ENCODE measurements at places on chromosomes 11 and 22.
A peak's percentile ranks its signal among the peaks of the same experiment; 100 is the strongest.

- peak; percentile 73 for DNase-seq
Observed at GRCh38 chr11:45856044-45856468, 8.8 kb downstream of the CRY2 start.

- DNase-seq, result no peak
Observed at GRCh38 chr22:21455334-21456089, 11.7 kb upstream of the TMEM191C start.

DNA sequence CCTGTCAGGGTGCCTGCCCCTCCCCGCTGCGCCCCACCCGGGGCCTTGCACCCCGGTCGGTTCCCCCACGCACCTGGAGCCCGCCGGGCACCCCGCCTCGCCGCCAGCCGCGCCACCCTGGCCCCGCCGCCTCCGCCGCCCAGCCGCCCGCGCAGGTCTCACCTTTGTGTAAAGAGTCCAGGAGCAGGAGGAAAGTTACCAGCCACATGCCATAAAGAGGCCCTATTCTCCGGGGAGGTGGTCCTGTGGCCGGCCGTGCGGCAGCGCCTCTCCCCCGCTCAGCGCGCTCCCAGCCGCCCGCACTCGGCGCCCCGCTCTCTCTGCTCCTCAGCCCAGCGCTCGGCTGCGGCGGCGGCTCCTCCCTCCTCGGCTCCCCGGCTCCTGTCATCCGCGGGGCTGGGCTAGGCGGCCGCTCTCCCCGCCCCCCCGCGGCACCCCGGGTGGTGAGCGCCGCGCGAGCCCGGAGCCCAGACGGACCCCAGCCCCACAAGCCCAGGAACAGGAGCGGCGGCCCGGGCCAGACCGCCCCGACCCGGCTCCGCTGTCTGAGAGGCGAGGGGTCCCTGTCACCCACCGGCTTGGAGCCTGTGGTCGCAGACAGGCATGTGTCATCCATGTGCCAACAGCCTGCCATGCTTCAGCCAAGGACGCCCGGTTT lies at the start of gene DSCAML1:
TSS of gene DSCAML1 (minus strand) at position 345 of the 658 bp plus-strand sequence. CDS start at position 208, 137 bp downstream.
- DNase-seq, result no peak

- no peak for DNase-seq
Observed at GRCh38 chr11:108534274-108534882, 36.2 kb upstream of the POGLUT3 start.

DNA sequence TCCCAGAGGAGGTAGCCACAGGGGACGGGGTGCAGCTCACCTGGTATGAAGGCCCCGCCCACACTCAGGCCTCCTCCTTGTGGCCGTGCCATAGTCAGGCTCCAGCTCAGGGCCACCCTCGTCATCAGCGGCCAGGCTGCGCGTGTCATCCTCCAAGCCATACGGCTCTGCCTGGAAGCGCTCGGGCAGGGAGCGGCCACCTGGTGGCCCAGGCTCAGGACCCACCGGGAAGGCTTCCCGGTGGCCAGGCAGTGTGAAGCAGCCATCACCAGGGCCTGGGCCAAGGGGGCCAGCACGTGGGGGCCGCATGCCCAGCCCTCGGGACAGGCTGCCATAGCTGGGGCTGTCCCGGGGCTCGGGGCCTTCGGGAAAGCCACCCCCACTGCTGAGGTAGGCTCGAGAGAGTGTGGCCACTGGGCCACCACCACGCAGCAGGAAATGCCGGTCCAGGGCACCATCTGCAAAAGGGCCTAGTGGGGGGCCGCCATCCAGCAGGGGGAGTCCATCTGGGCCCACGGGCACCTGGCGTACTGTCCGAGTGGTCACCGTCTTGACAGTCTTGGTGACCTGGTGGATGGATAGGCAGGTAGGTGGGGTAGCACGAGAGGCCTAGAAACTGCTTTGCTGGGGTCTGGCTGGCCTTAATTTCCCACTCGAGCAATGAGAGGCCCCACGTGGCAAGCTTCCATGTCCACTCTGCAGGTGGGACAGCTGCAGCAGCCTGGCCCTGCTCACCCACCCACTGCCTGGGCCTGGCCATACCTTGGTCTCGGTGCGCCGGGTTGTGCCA lies 35.3 kb downstream of the ARVCF start:
- no peak for DNase-seq

GRCh38 chr11:86814775-86815174 lies 14.4 kb downstream of the PRSS23 start:
- no peak for DNase-seq

- DNase-seq, result no peak
Observed at GRCh38 chr11:110198031-110198729, 98.2 kb downstream of the RDX start.

- no peak for DNase-seq
Observed at GRCh38 chr22:48018346-48018745, 1255.9 kb downstream of the TBC1D22A start.

- DNase-seq, result no peak
Observed at GRCh38 chr11:40306938-40307548, 1152.4 kb downstream of the LRRC4C start.

DNA sequence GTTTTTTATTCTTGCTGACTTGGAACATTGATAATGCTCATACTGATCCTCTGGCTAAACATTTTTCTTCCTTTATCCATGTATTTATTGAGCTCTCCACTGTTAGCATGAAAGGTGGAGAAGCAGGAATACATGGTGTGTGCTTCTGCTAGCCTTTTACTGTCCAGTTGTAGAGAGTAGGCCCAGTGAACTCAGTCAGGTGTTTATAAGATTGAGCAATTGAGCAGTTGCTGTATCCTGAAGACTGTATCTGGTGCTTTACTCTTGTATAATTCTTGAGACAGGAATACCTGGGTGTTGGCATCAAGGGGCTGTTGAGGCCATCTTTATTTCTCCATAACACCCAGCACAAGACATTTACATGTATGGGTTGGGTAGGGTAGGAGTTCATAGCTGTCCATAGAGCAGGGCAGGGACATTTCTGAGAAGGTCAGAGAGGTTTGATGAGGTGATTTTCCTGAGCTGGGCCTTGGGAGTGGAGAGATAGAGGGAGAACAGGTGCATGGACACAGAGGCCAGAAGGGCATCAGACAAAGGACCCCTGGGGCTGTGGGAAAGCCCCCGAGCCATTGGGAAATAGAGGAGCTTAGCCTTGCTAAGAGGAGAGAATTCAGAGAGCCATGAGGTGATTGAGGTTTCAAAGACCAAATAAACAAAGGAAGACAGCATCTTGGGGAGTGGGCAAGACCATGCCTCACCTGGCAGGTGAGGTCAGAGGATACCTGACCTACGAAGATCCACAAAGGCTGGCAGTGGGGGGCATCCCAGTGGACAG lies 155.5 kb downstream of the TEAD1 start:
- no peak for DNase-seq

GRCh38 chr11:115544422-115544948 lies 40.3 kb upstream of the CADM1 start:
- DNase-seq, result no peak

- DNase-seq, result no peak
Observed at GRCh38 chr11:1766719-1767398, 3.1 kb upstream of the CTSD start.

DNA sequence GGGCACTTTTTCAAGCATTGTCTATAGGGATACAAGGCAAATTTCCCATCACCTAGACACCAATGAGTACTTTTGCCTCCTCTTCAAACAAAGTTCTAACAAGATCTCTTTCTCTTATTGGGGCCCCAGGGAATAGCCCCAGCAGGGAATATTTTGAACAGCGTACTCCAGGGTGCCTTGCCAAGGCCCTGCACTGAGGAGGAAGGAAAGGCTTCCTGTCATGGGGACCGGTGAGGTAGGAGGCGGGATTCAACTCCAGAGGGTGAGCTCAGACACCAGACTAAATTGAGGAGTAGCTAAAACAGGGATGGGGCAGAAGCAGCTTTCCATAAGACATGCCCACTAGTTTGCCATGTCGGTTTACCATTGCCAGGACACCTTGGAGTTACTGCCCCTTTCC lies 28.0 kb upstream of the OR56B4 start:
- DNase-seq, result no peak

DNA sequence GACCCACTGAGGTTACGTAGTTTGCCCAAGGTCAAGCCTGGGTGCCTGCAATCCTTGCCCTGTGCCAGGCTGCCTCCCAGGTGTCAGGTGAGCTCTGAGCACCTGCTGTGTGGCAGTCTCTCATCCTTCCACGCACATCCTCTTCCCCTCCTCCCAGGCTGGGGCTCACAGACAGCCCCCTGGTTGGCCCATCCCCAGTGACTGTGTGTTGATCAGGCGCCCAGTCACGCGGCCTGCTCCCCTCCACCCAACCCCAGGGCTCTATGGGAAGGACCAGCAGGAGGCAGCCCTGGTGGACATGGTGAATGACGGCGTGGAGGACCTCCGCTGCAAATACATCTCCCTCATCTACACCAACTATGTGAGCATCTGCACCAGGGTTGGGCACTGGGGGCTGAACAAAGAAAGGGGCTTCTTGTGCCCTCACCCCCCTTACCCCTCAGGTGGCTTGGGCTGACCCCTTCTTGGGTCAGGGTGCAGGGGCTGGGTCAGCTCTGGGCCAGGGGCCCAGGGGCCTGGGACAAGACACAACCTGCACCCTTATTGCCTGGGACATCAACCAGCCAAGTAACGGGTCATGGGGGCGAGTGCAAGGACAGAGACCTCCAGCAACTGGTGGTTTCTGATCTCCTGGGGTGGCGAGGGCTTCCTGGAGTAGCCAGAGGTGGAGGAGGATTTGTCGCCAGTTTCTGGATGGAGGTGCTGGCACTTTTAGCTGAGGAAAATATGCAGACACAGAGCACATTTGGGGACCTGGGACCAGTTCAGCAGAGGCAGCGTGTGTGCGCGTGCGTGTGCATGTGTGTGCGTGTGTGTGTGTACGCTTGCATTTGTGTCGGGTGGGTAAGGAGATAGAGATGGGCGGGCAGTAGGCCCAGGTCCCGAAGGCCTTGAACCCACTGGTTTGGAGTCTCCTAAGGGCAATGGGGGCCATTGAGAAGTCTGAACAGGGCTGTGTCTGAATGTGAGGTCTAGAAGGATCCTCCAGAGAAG lies 1.6 kb downstream of the GSTP1 start:
- no peak for DNase-seq

DNA sequence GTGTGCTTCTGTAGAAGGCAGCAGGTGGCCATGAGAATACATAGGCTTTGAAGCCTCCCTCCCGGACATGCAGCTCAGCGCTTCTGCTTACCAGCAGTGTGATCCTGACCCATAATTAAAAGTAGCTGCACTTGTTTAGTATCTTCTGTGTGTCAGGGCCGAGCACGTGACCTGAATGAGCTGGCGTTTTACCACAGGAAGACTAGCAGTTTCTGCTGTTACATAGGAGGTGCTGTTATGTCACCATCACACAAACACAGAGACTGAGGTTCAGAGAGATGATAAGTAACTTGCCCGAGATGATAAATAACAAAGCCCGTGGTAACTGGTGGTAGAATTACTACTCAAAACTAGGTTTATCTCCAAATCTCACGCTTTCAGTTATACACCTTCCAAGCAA lies 329.5 kb downstream of the OPCML start:
- no peak for DNase-seq

DNA sequence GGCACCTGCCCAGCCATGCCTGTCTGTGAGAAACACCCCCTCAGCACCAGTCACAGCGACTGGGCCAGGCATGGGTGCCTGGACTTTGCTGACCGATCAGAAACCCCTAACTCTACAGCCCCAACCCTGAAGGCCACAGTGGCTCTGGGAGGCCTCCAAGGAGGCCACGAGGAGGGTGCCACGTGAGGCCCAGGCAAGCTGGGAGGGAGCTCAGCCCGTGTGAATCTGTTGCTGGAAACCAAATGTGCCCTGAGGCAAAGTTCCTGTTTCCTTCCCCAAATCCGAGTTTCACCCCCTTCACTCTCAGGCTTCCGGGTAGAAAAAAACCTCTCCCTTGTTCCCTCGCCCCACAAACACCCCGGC lies 1.3 kb downstream of the UNC93B1 start:
- DNase-seq, result no peak

DNA sequence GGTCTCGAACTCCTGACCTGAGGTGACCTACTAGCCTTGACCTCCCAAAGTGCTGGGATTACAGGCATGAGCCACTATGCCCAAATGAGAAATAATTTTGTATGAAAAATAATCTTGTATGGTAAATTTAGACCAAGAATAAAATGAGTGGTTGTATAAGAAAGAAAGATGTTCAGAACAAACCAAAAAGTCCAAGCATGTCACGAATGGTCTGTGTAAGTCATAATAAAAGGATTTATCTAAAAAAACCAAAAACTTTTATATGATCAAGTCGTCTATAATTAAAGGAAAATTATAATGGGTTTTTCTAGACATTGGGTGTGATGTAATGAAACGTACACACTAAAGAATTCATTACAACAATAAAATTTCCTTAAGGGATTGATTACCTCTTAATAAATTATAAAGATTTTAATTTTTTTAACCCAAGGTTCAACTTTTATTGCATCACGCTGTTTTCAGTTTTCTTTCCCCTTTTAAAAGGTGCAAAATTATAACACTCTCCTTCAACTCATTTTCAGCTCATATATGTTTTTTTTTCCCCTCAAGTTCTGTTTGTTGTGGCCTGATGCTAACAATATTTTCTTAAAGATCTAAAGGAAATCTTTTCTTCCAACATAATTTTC lies 8.9 kb upstream of the AQP11 start:
- no peak for DNase-seq

- DNase-seq, result no peak
Observed at GRCh38 chr11:2189938-2190656, 18.5 kb upstream of the TH start.

GRCh38 chr22:23384431-23384830 lies 195.7 kb downstream of the IGLL1 start:
- no peak for DNase-seq

GRCh38 chr22:23031786-23032185 lies 38.5 kb upstream of the GNAZ start:
- no peak for DNase-seq

- DNase-seq, result peak; percentile 49
Observed at GRCh38 chr11:117143390-117143789, 697 bp upstream of the PAFAH1B2 start.

- no peak for DNase-seq
Observed at GRCh38 chr22:47206666-47207218, 444.3 kb downstream of the TBC1D22A start.

GRCh38 chr11:57237204-57237681 lies at the start of gene APLNR:
Gene APLNR (minus strand): TSS chr11:57237250. CDS start chr11:57237004, 246 bp downstream.
- no peak for DNase-seq

- no peak for DNase-seq
Observed at GRCh38 chr11:94880216-94880615, 93.1 kb downstream of the CWC15 start.

DNA sequence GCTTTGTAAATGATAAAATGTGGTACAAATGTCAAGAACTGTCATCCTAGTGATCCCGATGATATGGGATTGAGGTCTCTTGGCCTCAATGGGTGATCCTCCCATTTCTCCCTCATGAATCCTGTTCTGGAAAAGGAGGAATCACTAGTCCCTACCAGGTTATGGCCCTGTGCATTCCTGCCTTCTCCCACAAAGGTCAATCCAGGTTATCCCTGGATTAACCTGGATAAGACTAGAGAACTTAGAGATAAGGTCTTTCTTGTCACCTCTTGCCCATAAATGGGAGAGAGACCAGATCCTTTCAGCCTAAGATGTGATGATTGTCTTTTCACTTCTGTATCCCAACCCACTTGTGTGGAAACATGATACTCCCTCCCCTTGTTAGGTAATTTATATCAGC lies 396.7 kb downstream of the BUD13 start:
- DNase-seq, result no peak

DNA sequence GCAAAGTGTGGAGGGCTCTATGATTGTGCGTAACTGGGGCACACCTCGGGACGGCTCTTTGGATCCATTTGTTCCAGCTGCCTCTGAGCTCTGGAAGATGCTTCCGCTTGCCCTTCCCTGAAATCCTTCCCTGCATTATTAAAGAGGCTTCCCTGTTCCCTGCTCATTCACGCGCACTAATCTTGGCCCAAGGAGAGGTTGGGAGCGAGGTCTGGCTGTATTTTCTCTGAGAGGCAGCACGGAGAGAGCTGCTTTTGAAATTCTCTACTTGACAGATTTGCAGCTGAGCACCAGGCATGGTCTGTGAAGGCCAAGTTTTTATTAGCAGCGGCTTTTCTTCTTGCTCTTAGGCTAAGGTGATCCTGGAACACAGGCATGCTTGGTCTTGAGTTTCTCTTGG lies 94.8 kb upstream of the NTM start:
- no peak for DNase-seq
